ENCODE measurements at places on chromosomes 11 and 22.

- DNase-seq, result no peak
Measured at GRCh38 chr22:49153921-49154320, 673.8 kb downstream of the BRD1 start.

- peak; percentile 76 for DNase-seq
Measured at GRCh38 chr11:102171101-102171500, 60.9 kb downstream of the YAP1 start.

DNA sequence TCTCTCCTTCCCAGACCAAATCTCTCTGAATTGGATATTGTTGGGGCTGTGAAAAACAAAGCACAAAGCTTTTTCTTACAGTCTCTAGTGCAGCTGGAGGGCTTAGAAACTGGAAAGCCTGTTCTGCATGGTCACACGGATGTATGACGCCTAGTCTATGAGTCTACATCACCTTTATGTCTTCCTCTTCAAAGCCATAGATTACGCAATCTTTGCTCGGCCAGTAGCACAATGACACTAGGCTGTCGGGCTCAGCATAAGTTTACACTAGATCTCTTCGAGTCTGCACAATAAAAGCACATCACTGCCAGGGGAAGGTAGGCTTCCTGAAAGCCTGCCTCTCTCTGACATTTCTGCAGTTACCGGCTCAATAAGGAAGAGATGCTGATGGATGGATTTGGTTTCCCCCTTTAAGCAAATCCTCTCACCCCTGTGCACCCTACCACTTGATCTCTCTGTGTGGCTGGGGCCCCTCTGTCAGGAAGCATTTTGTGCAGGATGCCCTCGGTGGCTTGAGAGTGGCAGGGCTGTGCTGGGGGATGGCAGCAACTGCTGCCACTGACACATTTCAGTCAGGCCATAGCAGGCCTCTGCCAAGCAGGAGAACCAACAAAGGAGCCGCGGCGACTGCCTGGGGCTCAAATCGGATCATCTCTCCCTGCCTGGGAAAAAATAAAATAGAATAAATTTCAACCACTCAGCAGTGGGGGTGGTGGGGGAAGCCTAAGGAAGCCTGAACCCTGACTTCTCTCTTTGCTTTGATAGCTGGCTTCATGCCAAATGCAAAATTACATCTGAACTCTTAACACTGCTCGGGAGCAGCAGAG is 1272.8 kb downstream of the LRRC4C start:
- DNase-seq, result no peak

- DNase-seq, result no peak
Measured at GRCh38 chr11:64562723-64563351, 28.2 kb upstream of the SLC22A12 start.

GRCh38 chr11:128955636-128956035 is 13.0 kb upstream of the TP53AIP1 start:
- no peak for DNase-seq

DNA sequence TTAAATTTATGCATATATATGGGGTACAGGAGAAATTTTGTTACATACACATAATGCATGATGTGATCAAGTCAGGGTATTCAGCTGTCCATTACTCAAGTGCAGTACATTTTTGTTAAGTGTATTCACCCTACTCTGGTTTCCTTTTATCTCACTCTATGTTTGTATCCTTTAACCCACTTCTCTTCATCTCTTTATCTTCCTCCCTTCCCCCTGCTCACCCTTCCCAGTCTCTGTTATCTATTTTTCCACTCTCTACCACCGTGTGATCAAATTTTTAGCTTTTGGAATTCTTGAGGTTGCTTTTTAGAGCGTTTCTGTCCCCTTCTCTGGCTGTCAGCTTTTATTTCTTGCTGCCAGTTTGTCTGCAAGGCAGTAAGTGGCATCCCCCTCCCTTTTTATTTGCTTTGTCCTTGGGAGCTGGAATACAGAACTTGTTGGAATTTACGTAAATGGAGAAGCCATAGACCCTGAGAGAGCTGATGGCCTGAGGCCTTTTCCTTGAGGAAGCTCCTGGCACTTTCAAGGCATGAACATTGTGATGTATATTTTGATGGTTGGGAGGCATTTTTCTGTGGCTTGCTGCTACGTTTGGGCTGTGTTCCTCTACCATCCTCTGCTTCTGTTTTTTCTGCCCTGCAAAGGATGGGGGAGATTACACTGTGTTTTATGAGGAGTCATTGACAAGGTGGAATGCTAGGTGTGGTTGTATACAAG is 148.6 kb downstream of the LDLRAD3 start:
- DNase-seq, result no peak

GRCh38 chr11:81946831-81947230 is 786.8 kb downstream of the FAM181B start:
- DNase-seq, result no peak

GRCh38 chr11:44468345-44468988 is 97.0 kb upstream of the CD82 start:
- DNase-seq, result no peak

DNA sequence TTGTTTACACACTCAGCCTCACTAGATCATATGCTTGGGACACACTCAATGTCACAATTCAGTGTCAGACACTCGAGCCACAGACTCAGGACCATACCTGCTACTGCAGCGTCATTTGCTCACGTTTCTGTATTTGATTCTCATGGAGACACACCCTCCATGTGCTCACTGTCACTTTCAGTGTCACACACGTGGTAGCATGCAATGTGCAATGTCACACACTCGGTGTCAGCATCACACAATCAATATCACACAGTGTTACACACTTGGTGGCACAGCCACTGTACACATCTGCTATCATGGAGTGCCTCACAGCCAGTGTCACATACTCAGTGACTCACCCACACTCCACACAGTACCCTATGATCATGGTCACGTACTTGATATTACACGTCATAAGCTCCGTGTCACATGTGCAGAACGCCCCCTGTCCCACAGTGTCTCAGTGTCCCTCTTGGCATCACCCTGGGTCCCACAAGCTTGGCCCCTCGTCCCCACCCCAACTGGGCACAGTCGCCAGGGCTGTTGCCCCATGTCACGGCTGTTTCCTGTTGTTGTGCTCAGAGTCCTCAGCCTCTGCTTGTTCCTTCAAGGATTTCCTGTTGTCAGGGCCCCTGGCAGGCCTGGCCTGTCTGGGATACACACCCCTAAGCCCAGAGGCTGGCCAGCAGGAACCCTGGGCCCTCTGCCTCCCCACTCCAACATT is 49.6 kb downstream of the PDE2A start:
- no peak for DNase-seq

- DNase-seq, result no peak
Measured at GRCh38 chr11:14414470-14415461, 55.8 kb upstream of the RRAS2 start.

- no peak for DNase-seq
Measured at GRCh38 chr11:119419834-119420492, 3.0 kb downstream of the THY1 start.

GRCh38 chr11:116513894-116514293 is 258.9 kb downstream of the BUD13 start:
- DNase-seq, result peak; percentile 1

GRCh38 chr11:102643941-102644340 is 18.8 kb upstream of the MMP20 start:
- DNase-seq, result no peak

DNA sequence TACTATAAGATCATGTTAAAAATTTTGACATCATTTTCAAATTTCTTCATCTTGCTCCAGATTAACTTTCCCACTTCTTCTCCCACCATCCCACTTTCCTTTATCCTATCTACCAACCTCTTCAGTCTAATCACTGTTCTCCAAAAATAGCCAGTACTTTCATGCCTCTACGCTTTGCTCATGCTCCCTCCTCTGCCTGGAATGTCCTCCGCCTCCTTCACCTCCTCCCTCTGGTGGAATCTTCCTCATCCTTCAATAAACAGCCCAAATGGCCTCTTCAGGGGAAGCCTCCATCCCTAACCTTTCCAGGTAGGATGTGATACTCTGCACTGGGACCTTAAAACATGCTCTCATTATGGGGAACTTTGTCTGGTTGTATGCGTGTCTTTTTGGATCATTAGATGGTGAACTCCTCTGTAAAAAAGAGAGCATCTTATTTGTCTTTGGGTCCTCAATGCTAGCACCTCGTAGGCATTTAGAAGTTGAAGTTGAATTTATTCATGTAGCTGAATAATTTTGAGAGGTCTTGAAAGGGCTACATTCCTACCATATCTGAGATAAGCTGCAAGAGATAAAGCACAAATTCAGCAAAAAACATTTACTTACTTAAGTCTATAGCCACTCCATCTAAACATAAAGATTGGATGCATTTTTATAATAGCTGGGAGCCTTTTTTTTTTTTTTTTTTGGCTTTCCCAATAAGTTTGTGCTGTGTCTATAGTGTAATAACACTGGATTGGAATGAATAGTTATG is 8.0 kb upstream of the CSRP3 start:
- DNase-seq, result no peak

DNA sequence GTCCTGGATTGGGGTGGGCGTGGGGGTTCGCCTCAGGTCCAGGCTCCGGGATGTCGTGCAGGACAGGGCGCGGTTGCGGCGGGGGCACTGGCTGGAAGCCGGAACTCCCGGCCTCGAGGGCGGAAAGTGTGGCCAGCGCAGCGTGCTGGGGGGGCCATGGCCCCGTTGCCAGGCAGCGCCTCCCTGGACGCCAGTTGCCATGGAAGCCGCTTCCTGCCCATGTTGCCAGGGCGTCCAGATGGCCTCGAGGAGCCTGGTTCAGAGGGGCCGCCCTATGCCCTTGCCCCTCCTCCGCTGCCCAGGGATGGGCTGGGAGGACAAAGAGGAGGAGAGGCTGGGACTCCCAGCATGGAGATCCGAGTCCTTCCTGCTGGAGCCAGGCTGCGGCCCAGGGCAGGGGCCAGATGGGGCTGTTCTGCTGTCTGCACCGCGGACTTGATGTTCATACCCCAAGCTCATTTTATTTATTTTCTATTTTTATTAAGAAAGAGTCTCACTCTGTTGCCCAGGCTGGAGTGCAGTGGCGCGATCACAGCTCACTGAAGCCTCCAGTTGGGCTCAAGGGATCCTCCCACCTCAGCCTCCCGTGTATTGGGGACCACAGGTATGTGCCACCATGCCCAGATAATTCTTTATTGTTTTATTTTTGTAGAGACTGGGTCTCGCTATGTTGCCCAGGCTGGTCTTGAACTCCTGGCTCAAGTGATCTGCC is 4.6 kb upstream of the CCDC188 start:
- peak; percentile 45 for DNase-seq

- DNase-seq, result no peak
Measured at GRCh38 chr11:33259869-33260268, 2.7 kb downstream of the HIPK3 start.

DNA sequence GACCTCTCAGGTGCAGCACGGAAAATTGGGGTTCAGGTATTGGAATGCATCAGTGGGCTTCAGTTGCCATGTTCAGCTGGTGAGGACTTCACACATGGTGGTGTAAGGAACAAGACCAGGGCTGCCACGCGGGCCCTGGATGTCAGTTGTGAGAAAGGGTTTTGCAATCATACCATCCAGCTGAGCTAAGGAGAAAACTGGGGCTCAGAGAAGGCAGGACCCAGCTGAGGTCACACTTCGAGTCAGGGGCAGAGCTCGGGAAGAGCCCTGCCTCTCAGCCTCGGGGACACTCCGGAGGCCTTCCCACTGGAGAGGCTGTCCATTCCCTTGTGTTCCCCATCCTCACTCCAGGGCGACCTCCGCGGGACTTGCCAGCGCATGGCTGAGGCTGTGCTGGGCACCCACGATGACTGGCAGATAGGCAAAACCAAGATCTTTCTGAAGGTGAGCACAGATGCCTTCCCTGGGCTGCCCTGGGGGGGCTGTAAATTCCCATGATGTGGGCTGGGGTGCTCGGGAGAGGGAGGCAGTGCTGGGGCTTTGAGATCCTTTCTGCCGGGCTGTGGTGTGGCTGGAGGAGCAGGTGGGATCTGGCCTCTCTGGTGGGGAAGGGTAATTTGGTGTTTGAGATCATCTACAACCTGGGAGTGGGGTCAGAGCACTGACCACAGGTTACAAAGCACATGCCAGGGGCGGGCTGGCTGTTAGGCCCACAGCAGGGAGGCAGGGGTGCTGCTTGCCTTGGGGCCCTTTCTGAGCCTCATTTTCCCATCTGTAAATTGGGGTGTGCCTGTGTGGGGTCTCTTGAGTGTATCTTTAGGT is 47.2 kb downstream of the MYO7A start:
- no peak for DNase-seq

DNA sequence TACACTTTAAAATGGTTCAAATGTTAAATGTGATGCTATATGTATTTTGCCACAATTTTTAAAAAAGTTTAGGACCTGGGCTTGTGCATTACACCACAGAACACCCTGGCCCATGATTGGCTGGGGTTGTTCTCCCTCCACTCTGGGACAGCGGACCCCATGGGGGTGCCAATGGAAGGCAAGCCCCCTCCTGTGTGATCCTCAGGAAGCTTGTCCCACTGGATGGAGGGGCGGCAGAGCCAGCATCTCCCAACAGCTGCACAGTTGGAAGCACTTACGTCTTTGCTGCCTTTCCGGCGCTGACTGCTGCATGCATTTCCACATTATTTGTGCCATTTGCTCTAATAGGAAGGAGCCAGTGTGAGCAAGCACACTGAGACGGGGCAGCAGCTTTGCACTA is 196.5 kb downstream of the SHANK2 start:
- no peak for DNase-seq

DNA sequence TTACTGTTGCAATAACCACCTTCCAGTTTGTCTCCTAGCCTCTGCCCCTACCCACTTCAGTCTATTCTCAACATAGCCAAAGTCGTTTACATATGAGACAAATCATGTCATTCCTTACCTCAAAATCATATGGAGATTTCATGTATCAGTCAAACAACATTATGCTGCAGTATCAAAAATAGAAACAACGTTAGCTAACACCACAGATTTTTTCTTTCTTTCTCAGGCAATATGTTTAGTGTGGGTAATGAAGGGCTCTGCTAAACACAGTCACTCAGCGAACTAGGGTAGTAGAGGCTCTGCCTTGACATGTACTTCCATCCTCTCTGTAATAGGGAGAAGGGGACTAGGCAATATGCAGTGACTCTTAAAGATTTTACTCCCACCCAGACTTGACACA is 141.3 kb upstream of the DDI1 start:
- no peak for DNase-seq

GRCh38 chr11:120805960-120806555 is 217.8 kb upstream of the TBCEL start:
- no peak for DNase-seq

- DNase-seq, result no peak
Measured at GRCh38 chr11:102729849-102730815, 5.4 kb upstream of the MMP8 start.

DNA sequence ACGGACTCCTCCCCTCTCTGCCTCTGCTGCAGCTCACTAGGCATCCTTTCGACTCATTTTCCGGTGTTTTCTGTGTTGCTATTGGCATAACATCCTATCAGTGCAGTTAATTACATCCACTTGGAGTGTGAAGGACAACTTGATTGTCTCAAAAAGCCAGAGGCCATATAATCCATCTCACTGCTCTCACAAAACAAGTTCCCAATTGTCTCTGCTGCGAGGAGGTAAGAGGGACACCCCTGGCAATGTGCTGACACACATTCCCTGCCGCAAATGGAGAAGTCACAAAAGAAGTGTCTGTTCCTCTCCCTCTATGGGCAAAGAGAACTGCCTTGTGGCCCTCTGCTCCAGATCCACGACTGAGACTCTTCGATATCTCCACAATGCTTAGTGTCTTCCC is 618.4 kb downstream of the OPCML start:
- no peak for DNase-seq

Data from stromal cell of bone marrow (primary cell).